Suprapubic skin (tissue), 4 donors: ENCODE measurements at places on chromosomes 16 and 17. TPM values are rescaled to one million over a fixed set of nuclear protein-coding genes. Genes with fewer than 3 reads are reported as not detected.

DNA sequence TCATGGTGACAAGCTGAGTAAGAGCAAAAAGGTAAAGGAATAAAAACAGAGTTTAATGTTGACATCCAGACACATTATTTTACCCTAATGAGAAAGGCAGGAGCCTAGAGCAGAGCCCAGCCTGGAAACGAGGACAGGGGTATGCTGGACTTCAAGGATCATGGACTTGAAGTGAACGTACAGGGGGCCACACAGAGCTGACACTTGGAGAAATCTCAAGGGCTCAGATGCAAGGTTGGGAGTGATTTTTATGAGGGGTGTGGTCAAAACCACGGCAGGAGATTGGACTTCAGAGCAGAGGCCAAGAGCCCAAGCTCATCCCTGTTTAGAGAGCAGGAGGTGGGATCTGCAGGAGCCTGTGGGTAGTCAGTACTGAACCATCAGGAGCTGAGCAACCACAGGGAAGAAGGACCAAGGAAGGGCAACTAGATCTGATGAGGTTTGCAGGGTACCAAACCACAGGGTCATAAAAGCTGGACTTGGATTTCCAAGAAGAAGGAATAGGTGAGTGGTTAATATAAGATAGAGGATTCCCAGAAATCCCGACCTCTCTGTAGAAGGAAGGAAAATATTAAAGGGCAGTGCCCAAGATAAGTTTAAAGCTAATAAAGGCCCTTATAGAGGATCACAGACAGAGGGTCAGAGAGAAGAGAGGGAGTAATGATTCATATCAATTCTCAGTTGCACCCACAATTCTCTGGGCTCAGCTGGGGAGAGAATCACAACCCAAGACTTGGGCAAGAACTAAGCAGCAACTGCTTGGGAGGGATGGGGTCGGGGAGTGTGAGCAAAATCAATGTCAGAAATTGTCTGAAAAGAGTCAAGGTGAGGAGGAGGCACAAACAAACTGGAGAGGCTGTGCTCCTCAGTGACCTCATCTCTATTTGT lies 331.7 kb downstream of the SOX9 start:
- H3K27me3 ChIP-seq = no peaks in the 10 kb centered on the region
- H3K27ac ChIP-seq = no peak overlapping the region
- no peaks in the 10 kb centered on the region for H3K36me3 ChIP-seq
- no peak overlapping the region for H3K4me3 ChIP-seq
- no peaks in the 10 kb centered on the region for H3K4me1 ChIP-seq
- DNase-seq = no peak

DNA sequence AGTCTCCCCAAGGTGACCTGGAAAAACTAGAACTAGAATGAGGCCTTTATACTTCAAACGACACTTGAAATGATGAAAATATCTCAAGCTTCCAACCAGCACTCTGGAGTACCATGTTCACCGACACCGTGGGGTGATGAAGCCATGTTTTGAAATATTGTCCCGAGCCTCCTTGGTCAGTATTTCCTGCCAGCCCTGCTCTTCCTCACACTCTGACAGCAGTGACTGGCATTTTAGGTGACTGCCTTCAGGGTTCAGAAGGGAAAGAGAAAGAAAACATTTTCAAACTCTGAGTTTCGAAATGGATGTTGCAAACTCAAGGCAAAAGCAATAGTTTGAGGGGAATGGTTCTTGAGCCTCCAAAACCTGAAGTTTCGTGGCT lies 39.3 kb upstream of the IRX6 start:
- peaks cover 3% of the 10 kb centered on the region for H3K27me3 ChIP-seq
- H3K4me3 ChIP-seq = no peak overlapping the region
- no peak for DNase-seq
- no peak overlapping the region for H3K27ac ChIP-seq
- no peaks in the 10 kb centered on the region for H3K4me1 ChIP-seq
- no peaks in the 10 kb centered on the region for H3K36me3 ChIP-seq

DNA sequence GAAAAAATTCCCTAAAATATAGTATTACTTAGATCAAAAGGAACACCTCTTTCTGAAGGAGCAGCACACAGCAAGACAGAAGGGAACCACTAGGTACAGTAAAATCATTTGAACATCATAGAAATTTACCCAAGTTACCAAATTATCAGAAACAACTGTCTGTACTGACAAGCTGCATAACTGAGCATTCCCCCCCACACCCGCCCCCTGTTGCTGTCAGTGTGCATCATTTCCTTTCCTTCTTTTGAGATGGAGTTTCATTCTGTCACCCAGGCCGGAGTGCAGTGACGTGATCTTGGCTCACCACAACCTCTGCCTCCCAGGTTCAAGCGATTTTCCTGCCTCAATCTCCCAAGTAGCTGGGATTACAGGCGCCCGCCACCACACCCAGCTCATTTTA lies 120.7 kb downstream of the TRIM37 start:
- H3K27ac ChIP-seq = no peak overlapping the region
- H3K4me1 ChIP-seq = no peaks in the 10 kb centered on the region
- DNase-seq = no peak
- H3K36me3 ChIP-seq = no peaks in the 10 kb centered on the region

GRCh38 chr16:23491490-23492391 lies 18.6 kb downstream of the GGA2 start:
- no peaks in the 10 kb centered on the region for H3K27me3 ChIP-seq
- no peak overlapping the region for H3K4me3 ChIP-seq
- H3K36me3 ChIP-seq = peaks cover 79% of the 10 kb centered on the region

DNA sequence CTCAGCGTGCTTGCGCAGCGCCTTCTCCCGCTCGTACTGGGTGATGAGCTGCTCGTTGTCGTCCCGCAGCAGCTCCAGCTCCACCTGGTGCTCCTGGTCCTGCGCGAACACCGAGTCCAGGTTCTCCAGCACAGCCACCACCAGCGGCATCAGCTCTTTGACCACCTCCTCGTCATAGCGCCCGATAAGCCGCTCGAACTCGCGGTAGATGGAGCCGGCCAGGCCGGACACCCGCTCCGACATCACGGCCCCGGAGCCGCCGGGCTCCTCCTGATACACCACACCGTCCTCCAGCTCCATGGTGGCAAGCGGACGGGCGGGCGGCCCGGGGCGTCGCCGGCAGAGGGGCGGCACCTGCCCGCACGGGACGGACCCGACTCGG lies 320 bp downstream of the SPAG9 start:
- no peaks in the 10 kb centered on the region for H3K36me3 ChIP-seq
- H3K27me3 ChIP-seq = no peaks in the 10 kb centered on the region
- H3K4me1 ChIP-seq = peaks cover 48% of the 10 kb centered on the region
- peak overlapping the region; percentile 75 for H3K4me3 ChIP-seq

GRCh38 chr16:3798838-3799237 lies 81.5 kb upstream of the TRAP1 start:
- H3K4me1 ChIP-seq = peaks cover 25% of the 10 kb centered on the region
- no peaks in the 10 kb centered on the region for H3K36me3 ChIP-seq
- H3K27me3 ChIP-seq = no peaks in the 10 kb centered on the region
- DNase-seq = no peak
- no peak overlapping the region for H3K27ac ChIP-seq
- H3K4me3 ChIP-seq = no peak overlapping the region

MT1B gene
- total RNA-seq = not detected

RAB26 gene
- 0.64 TPM for total RNA-seq
